ENCODE measurements at places on chromosomes 5 and 9.

DNA sequence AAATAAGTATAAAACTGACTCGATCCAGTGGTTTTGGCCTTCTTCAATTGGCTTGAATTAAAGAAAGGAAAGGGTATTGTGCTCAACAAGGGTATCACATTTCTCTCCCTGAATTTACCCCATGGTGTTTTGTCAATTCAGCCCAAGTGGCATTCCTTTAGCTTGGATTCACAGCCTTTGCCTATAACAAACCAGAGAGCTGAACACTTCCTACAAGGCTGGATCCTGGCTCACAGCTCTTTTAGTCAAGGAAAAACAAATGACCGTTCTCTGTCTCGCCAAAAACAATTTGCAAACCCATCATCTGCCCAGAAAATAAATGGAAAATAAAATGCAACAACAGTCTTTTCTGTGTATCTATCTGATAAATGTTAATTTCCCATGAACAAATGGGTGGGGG is 5.7 kb downstream of the ZNF366 start:
- DNase-seq, result no peak

DNA sequence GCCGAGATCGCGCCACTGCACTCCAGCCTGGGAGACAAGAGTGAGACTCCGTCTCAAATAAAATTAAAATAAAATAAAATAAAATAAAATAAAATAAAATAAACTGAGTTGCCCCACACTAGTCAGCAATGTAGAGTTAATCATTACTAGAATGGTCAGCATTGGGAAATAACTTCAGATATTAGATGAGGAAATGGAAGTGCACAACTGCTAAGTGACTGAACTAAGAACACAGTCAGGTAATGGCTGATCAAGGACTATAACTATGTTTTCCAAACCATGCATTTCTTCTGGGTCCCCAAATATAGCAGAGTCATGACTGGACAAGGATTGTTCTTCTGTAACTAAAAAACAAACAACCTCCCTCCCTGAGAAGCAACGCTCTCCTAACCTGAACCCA is 17.1 kb downstream of the OTP start:
- no peak for DNase-seq

DNA sequence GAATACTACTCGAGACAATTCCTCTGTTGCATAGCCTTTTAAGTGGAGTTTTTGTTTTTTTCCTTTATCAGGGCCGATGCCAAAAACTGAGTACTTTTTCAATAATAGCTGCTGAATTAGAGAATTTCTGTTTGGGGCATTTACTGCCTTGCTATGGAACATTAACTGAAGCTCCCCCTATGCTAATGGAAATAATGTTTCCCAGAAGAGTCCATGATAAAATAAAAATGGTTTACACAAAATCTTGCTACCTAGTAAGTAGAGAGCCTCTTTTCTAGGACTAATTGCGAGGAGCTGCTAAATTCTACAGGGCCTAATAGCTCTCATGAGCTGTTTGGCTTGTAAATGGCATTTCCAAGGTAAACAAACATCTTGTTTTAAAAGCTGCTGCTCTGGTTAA is 128.2 kb upstream of the MYO10 start:
- DNase-seq, result no peak

- DNase-seq, result no peak
These were observed 203.3 kb downstream of the MEF2C start for GRCh38 chr5:88679638-88680037.

GRCh38 chr5:143511736-143512135 is 108.2 kb upstream of the NR3C1 start:
- DNase-seq, result no peak

DNA sequence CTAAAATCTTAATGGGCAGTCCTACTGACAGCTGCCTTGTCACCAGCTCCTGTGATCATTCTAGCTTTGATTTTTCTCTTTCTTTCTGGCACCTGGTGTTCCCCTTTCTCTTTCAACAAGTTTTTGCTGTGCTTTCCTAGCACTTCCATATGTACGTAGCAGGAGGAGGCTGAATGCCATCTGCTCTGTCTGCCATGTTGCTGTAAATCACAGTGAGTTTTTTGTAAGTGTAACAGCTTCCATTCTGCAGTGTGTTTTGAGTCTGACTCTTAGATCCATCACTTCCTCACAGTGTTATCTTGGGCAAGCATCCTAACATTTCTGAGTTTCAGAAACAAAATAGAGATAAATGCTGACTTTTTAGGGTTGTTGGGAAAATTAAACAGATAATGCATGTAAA is 247.9 kb downstream of the DOCK8 start:
- DNase-seq, result no peak

GRCh38 chr5:133712562-133712961 is 100.2 kb upstream of the FSTL4 start:
- DNase-seq, result no peak

DNA sequence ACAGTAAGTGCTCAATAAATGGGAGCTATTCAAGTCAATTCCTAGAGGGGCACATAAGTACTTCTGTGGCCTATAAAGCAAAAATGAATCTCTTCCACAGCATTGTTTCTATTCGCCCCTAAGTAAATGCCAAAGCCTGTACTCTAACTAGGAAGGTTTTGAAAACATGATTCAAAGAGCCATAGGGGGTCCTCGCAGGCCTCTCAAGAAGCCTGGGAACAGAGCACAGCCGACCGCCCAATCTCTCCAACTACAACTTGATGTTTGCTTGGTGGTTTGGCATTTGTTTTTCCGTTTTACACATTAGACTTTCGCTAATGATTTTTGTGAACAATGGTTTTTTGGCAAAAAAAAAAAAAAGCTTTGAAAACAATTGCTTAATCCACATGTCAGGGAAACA is 19.4 kb downstream of the EFNA5 start:
- no peak for DNase-seq

GRCh38 chr9:86549920-86550319 is 195.7 kb upstream of the TUT7 start:
- no peak for DNase-seq

GRCh38 chr9:135490166-135490870 is 10.2 kb upstream of the MRPS2 start:
- no peak for DNase-seq

DNA sequence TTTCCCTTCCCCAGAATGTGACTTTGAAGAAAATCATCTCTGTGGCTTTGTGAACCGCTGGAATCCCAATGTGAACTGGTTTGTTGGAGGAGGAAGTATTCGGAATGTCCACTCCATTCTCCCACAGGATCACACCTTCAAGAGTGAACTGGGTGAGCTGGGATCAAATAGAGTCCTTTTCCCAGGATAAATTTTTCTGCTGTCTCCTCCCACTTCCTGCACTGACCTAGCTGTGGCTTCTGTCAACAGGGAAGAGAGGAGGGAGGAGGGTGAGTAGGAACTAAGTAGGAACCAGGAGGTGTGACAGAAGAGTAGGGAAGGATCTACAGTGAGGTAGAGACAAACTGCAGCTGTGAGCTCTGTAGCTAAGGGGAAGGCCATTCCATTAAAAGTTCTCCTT is 69.3 kb downstream of the MAMDC2 start:
- no peak for DNase-seq

GRCh38 chr5:131745703-131746102 is 51.1 kb downstream of the FNIP1 start:
- no peak for DNase-seq

GRCh38 chr5:159218595-159219023 is 9.3 kb upstream of the RNF145 start:
- DNase-seq, result no peak

GRCh38 chr5:15797116-15797515 is 297.1 kb downstream of the FBXL7 start:
- no peak for DNase-seq

- DNase-seq, result no peak
These were observed 16.6 kb downstream of the TUT7 start for GRCh38 chr9:86337469-86338108.

DNA sequence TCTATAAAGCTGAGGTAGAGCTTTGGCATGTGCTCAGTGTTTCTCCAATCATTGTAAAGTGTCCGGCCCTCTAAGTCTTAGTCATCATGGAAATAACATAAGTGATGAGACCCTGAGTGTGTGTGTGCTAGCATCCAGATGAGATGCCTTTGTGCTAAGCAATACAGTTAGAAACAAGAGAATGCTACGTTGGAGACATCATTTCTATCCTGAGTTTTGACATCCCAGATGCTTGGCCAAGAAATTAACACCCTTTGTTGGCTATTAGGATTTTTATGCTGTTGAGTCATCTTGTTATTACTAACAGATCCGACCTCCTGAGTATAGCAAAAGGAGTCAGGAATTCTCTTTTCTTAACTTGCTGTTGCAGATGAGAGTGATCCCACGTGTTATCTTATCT is 508.0 kb downstream of the GADD45G start:
- DNase-seq, result no peak

DNA sequence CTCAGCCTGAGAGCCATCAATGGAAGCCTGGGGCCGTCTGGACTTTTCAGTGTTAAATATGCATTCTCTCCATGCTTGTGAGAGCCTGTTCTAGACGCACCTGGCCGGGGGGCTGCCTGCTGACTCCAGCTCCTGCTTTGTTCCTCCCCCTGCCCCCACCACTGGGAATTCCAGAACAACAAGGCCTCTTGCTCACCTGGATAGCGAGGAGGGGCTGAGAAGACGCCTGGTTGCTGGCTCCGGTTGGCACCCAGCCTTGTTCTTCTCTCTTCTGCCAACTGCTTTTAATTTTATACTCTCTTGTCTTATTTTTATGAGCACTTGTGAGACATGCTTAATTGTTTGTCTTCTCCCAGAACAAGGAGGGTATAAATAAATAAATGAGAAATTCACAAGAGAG is 15.0 kb upstream of the RAPGEF1 start:
- DNase-seq, result no peak

- DNase-seq, result no peak
These were observed 140.6 kb upstream of the SLC12A2 start for GRCh38 chr5:127943061-127943371.

GRCh38 chr5:172816925-172817562 is 17.0 kb upstream of the ERGIC1 start:
- DNase-seq, result no peak

DNA sequence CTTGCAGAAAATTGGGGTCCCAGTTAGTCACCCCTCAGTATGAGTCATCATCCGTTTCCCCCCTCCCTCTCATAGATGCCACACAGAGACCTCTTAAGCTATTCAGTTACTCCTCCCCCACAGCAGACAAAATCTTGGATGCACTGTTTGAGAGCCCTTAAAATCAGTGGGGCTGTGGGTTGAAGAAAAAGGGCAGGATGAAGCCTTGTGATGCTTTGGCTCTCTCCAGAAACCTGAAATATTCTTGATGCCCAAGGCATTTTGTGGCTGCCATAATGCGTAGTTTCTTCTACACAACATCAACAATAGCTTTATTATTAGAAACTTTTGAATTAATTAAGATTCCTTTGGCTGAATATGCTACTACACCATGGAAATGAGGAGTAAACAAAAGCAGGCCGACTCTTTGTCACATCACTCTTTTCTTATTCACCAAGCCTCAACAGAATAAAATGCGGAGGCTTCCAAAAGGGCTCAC is 133.8 kb downstream of the MRPS30 start:
- DNase-seq, result no peak

GRCh38 chr5:76801159-76801802 is 17.5 kb upstream of the F2RL1 start:
- no peak for DNase-seq

GRCh38 chr5:60223342-60223741 is 329.8 kb upstream of the PDE4D start:
- DNase-seq, result no peak

All from ovary (tissue), 10 donors.